ENCODE measurements at places on chromosomes 11 and 22. TPM values are rescaled to one million over a fixed set of nuclear protein-coding genes. Genes with fewer than 3 reads are reported as not detected.
A peak's percentile ranks its signal among the peaks of the same experiment; 100 is the strongest.

PANX2 gene
- total RNA-seq, result 2.5 TPM

CTSW gene
- total RNA-seq, result 20.6 TPM

SC5D gene
- 56.0 TPM for total RNA-seq

CD6 gene
- 6.1 TPM for total RNA-seq

GRCh38 chr11:67997475-67997921, 6.4 kb downstream of the UNC93B1 start:
- H3K27ac ChIP-seq, result no peak overlapping the region
- DNase-seq, result no peak
- H3K27me3 ChIP-seq, result no peaks in the 10 kb centered on the region
- H3K36me3 ChIP-seq, result peaks cover 6% of the 10 kb centered on the region
- H3K4me3 ChIP-seq, result no peak overlapping the region

GRCh38 chr22:25207553-25208157, 8.0 kb downstream of the CRYBB3 start:
- H3K27ac ChIP-seq, result no peak overlapping the region
- H3K4me1 ChIP-seq, result no peaks in the 10 kb centered on the region
- no peak for DNase-seq

DNA sequence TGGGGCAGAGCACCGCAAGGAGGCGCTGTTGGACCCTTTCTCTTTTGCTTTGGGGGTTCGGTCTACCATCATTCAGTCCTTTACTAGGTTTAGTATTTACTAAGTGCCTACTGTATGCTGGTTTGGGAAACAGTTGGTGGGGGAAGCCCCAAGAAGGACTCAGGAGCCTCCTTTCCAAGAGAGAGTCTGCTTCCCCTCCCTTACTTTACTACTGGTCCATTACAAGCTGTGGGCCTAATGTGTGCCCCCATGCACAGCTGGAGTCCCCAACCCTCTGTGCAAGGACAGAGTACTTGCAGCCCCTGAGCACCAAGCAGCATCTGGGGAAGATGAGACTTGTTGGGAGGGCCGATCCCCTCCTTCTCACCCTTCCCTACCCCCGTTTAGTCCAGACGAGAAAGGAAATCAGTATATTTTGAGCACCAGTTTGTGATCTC, 876 bp upstream of the UBE2L6 start:
- H3K4me1 ChIP-seq, result peaks cover 32% of the 10 kb centered on the region
- H3K27me3 ChIP-seq, result no peaks in the 10 kb centered on the region
- H3K4me3 ChIP-seq, result peak overlapping the region; percentile 98
- peak overlapping the region; percentile 87 for H3K27ac ChIP-seq
- no peaks in the 10 kb centered on the region for H3K36me3 ChIP-seq

DNA sequence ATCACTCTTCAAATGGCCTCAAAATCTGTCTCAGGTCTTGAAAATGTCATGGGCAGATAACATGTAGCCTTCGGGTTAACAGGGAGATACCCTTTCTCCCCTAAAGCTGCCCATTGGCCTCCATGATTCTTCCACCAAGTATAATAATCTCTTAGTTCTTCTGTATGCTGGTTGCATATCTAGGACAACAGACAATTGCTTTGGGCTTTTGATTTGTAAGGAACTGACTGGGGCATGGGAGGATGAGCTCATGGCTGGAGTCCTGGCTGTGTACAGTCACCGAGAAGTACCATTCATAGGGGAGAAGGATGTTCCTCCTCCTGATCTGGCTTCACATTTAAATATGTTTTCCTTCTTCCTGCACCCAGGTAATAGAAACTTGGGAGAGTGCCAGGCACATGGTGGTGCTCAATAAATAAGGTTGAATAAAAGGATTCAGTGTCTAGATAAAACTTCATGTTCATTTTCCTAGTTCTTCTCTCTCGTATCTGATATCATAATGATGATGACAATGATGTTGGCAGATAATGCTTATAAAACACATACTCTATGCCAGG, 2.8 kb upstream of the AMPD3 start:
- no peak overlapping the region for H3K27ac ChIP-seq
- H3K27me3 ChIP-seq, result no peaks in the 10 kb centered on the region
- no peak overlapping the region for H3K4me3 ChIP-seq
- peaks cover 26% of the 10 kb centered on the region for H3K4me1 ChIP-seq
- H3K36me3 ChIP-seq, result no peaks in the 10 kb centered on the region

DNA sequence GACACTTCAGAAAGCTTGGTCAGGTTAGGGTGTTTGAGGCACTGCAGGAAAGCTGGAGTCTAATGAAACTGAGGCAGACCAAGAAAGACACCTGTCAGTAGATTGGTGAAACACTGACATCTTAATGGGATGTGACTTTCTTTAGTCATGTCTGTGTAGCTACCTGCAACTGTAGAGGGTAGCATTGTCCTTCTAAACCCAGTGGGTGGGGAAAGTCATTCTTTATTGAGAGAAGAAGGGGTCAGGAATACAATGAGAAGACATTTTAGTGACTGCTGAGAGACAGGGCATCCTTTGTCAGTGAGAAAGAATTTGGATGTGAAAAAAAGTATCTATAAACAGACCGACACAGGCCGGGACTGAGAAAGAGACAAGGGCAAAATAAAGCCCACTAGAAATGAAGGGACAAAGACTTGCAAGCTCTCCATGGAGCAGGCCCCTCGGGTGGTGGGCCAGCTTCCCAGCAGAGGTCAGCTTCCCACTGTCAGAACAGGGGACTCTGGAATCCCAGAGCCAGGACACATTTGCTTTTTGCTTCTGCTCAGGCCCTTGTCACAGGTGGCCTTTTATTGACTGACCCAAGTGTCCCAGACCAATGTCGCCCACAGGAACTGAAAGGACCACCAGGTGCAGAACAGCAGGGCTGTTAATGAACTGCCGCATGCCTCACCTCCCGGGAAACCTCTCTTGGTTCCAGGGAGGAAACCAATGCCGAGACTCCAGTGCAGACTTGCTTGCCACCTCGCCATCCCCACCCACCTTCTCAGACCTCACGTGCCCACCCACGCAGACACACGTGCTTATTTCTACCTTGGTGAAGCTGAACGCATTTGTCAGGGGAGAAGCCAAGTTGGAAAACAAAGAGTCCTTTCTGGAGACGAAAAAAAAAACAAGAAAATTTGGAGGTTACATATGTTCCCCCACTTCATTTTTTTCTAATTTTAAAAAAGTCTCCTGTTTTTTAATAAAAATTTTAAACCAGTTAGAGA, 212.8 kb downstream of the TENM4 start:
- no peak overlapping the region for H3K4me3 ChIP-seq
- no peaks in the 10 kb centered on the region for H3K4me1 ChIP-seq
- no peak overlapping the region for H3K27ac ChIP-seq
- H3K36me3 ChIP-seq, result no peaks in the 10 kb centered on the region
- peaks cover 4% of the 10 kb centered on the region for H3K27me3 ChIP-seq

GRCh38 chr11:47161890-47162289, 14.8 kb downstream of the ARFGAP2 start:
- no peaks in the 10 kb centered on the region for H3K4me1 ChIP-seq
- H3K27ac ChIP-seq, result no peak overlapping the region
- no peaks in the 10 kb centered on the region for H3K27me3 ChIP-seq
- H3K36me3 ChIP-seq, result peaks cover 58% of the 10 kb centered on the region

DNA sequence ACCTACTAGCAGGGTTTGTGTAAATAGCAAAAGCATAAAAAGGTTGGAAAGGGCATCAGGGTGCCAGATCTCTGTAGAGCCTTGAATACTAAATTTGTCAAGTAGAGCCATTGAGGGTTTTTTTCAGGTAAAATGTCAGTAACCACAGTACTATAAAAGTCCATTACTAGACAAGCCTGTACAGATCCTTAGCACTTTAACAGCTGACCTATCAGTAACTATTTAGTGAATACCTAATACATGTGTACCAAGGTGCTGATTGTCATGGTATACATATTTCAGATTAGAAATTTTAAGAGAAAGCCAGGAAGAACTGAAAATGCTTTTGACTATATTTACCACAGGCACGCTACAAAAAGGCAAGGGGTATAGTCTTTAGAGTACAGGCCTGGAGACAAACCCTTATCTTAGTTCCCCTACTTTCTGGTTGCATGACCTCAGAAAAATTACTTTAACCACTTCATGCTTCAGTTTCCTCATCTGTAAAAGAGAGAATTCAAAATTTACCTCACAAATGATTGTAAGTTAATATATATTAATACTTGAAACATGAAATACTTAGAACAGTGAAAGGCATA, 57.9 kb downstream of the RAB38 start:
- H3K36me3 ChIP-seq, result no peaks in the 10 kb centered on the region
- no peak overlapping the region for H3K4me3 ChIP-seq

GRCh38 chr11:108926841-108927577, 262.1 kb downstream of the DDX10 start:
- H3K36me3 ChIP-seq, result no peaks in the 10 kb centered on the region
- DNase-seq, result no peak
- no peaks in the 10 kb centered on the region for H3K27me3 ChIP-seq
- H3K4me1 ChIP-seq, result no peaks in the 10 kb centered on the region
- H3K4me3 ChIP-seq, result no peak overlapping the region

DNA sequence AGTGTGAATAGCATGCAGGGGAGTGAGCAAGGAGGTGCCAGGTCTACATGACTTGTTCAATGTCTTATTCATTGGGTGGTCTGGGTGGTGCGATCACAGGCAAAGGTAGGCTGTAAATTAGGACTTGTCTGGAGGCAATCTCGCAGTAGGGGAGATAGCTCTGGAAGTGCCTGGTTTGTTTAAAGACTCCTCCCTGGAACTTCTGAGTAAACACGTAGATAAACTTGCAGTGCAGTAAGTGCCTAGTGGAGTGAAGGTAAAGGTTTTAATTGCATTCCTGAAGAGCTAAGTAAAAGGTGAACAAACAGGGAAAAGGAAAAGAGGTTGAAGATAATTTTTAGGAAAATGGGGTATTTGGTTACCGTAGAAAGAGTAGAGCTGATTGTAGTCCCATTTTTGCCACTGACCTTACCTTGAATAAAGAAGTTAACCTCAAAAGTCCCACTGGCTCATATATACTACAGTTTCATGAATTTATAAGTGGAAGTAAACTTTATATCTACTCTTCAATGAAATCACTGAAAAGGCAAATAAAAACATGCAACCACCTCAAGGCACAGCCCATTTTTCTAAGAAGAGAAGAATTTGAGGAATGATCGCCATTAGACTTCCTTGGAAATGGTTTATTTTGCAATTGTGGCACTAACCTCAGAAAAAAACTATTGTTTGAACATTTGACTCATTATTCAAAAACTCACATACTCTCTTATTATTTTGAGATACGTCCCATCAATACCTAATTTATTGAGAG, 44.3 kb downstream of the AASDHPPT start:
- DNase-seq, result no peak
- no peaks in the 10 kb centered on the region for H3K4me1 ChIP-seq
- no peaks in the 10 kb centered on the region for H3K27me3 ChIP-seq
- no peaks in the 10 kb centered on the region for H3K36me3 ChIP-seq

GRCh38 chr11:134349802-134350355, 18.1 kb downstream of the GLB1L2 start:
- no peak overlapping the region for H3K4me3 ChIP-seq
- no peak overlapping the region for H3K27ac ChIP-seq
- H3K4me1 ChIP-seq, result no peaks in the 10 kb centered on the region
- DNase-seq, result no peak

DNA sequence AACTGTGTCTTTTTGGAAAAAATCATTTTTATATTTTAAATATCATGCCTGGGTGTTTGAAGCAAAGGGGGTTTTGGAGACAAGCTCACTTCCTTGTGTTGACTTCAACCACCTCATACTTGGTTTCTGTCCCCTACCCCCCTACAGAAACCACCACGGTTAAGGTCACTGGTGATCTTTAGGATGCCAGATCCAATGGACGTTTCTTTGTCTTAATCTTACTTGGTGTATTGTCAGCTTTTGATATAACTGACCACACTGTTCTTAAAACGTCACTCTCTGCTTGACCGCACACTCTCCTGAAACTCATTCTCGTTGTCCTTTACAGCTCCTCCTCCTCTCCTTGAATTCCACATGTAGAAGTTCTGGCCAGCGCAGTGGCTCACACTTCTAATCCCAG, 34.8 kb upstream of the SWAP70 start:
- H3K27ac ChIP-seq, result no peak overlapping the region
- H3K27me3 ChIP-seq, result no peaks in the 10 kb centered on the region
- H3K36me3 ChIP-seq, result no peaks in the 10 kb centered on the region

GRCh38 chr11:101812546-101812945, 102.3 kb upstream of the CEP126 start:
- H3K4me3 ChIP-seq, result no peak overlapping the region
- no peaks in the 10 kb centered on the region for H3K4me1 ChIP-seq
- no peaks in the 10 kb centered on the region for H3K27me3 ChIP-seq
- no peaks in the 10 kb centered on the region for H3K36me3 ChIP-seq
- DNase-seq, result no peak
